CD4-positive, alpha-beta memory T cell (primary cell): ENCODE measurements at places on chromosomes 12 and 14. TPM values are rescaled to one million over a fixed set of nuclear protein-coding genes. Genes with fewer than 3 reads are reported as not detected.

DNA sequence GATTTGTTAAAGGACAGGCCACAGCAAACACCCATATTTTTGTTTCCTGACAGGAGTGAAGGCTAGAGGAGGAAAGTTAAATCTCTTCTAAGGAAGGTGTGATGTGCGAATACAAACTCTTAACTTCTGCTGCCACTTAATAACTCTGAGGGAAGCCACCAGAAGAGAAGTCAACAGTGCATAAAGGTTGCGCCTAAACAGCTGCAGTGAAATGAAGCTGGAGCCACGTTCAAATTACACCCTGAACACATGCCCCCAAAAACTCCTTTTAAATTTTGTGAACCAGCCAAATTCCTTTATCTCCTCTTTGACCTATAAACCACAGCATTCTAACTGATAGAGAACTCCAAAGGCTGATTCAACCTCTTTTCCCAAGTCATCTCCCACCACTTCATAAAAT is 22.4 kb downstream of the DENND5B start:
- DNase-seq: no peak

DNA sequence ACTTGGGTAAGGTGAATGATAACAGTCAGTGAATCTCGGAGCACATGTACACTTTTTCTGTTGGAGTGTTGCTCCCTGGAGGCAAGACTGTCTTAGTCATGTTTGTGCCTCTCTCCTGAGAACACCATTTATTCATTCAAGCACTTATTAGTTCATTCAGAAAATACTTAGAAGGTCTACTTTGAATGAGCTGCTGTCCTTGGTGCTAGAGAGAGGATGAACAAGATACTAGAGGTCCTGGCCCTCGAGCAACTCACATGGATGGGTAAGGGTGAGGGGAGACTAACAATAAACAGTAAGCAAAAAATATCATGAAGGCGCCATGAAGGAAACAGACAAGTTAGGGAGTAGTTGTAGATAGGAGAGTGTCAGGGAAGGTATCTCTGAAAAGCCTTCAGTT is 17.1 kb upstream of the SAMD4A start:
- no peak for DNase-seq

DNA sequence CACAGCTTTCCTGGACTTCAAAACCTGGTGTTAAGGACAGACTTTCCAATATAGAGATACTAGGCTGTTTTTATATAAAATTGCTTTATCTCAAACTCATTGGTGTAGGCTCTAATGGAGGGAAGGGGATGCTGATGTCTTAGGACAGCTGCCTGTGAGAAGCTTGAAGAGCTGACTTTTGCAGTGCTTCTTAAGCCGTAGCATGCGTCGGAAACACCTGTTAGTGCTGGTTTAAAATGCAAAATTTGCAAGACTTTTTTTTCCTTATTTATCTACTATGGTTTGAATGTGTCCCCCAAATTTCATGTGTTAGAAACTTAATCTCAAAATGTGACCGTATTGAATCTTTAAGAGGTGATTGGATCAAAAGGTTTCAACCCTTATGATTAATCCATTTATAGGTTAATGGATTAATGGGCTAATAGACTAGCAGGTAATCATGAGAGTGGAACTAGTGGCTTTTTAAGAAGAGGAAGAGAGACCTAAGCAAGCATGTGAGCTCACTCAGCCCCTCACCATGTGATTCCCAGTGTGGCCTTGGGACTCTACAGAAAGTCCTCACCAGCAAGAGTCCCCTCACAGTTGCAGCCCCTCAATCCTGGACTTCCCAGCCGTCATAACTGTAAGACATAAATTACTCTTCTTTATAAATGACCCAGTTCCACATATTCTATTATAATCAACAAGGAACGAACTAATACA is 60.9 kb upstream of the FUT8 start:
- no peak for DNase-seq

DNA sequence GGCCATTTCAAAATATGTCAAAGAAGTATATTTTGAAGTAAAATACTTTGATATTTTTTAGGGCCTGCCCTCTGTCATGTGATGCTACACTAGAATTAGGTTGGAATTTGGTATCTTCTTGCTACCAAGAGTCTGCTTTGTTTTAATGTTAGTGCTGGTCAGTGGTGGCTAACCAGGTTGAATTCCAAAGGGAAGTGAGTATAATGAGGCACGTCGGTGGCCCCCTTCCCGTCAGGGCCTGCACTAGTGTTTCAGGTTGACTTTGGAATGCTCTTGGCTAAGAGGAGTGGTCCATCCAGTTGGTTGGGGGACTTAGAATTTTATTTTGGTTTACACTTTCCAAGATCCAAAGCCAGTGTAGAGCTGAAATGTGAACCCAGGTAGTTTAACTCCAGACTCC is 185.4 kb downstream of the NOVA1 start:
- DNase-seq: no peak

DNA sequence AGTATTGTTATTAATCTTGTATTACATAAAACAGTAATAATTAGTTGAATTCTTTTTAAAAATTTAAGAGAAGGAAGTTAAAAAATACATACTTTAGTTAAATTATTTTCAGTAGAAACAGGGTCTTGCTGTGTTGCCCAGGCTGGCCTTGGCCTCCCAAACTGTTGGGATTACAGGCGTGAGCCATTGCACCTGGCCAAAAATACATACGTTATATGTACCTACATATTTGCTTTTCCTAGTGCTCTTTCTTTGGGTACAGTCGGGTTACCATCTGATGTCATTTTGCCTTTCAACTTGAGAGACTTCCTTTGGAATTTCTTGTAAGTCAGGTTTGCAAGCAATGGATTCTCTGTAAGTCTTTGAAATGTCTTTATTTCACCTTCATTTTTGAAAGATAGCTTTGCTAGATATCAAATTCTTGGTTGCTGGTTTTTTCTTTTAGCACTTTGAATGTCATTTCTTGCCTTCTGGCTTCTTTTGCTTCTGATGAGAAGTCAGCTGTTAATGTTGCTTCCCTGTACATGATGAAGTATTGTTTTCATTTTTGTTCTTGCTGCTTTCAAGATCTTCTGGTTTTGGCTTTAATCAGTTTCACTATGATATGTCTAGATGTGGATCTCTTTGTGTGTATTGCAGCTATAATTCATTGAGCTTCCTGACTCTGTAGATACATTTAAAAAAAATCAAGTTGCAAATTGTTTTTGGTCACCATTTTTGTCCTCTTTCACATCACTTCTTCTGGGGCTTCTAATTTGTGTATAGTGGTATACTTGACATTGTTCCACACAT is 84.4 kb downstream of the SPATS2 start:
- no peak for DNase-seq

GRCh38 chr14:98144964-98145363 is 1127.0 kb downstream of the BCL11B start:
- no peak for DNase-seq

OR6C75 gene
- not detected for total RNA-seq

HELB gene
- 69.0 TPM for total RNA-seq

P2RX7 gene
- 7.0 TPM for total RNA-seq
